T-helper 22 cell (primary cell): ENCODE measurements at places on chromosomes 16 and 17.

DNA sequence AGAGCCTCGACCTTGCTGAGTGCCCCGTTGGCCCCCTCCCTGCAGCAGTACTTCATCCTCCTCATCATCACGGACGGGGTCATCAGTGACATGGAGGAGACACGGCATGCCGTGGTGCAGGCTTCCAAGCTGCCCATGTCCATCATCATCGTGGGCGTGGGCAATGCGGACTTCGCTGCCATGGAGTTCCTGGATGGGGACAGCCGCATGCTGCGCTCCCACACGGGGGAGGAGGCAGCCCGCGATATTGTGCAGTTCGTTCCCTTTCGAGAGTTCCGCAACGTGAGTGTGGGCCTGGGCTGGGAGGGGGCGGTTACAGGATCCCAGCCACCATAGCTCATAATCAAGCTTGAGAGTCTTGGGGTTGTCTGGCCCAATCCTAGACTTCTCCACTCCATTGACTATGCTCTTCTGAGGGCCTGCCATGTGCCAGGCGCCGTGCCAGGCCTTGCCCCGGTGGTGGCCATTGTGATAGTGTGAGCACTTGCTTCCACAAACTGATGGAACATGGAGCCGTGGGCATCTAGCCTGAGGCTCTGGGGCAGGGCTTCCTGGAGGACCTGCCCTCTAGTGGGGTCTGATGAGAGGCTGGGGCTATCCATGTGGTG lies 39.7 kb downstream of the PSME3IP1 start:
- no peak for DNase-seq

- DNase-seq: no peak
These were observed 1.9 kb downstream of the NECAB2 start for GRCh38 chr16:83969771-83970429.

GRCh38 chr16:4984174-4984990 lies 26.3 kb downstream of the SEC14L5 start:
- no peak for DNase-seq

DNA sequence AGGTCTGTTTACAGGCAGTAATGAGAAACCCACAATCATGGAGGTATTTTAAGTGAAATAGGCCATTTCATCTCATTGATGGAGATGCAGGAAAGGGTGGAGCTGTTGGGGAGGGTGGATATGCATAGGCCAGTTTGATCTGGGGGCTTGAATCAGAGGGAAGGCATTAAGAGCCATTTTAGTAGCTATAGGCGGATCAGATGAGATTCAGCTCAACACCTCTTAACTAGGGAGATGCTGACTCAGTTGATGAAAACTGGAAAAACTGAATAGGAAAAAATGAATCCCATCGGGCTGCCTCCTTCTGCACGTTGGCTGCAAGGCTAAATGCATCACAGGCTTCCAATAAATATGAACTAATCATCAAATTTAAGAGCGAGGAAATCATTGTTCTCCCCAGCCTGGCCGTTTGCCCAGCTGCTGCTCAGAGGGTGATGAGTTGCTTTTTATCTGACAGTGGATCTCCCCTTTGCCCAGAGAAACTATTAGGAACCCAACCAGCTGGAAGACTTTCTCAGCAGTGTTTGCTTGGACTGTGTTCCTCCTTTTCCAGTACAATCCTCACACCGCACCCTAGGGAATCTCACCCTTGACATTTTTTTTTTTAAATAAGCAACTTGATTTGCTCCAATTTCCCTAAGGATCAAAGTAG lies 149.6 kb downstream of the SOX9 start:
- no peak for DNase-seq

- no peak for DNase-seq
These were observed 95.0 kb downstream of the RAB11FIP4 start for GRCh38 chr17:31486351-31487062.

DNA sequence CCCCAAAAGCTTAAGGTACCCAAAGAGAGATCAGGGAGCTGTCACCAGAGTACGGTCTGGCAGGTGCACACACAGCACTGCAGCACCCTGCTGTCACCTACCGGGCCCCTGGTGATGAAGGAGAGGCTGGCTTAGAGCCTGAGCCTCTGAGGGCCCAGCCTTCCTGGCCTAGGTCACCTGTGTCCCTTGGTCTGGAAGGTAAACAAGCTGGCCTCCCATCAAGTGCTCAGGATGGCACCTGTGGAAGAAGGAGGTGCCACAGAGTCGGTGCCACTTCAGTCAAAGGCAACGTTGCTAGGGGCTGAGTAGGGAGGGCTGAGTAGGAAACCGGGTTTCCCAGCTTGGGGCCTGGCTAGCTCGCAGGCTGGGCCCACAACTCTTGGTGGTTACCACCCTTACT lies 70.7 kb downstream of the COG7 start:
- DNase-seq: no peak

GRCh38 chr16:88384222-88385111 lies 1.7 kb downstream of the ZNF469 start:
- no peak for DNase-seq

GRCh38 chr17:42188749-42189650 lies 3.7 kb upstream of the HCRT start:
- no peak for DNase-seq

- DNase-seq: no peak
These were observed 10.8 kb downstream of the CRYM start for GRCh38 chr16:21267298-21267697.
